ENCODE measurements at places on chromosomes 7 and 10.
A peak's percentile ranks its signal among the peaks of the same experiment; 100 is the strongest.

DNA sequence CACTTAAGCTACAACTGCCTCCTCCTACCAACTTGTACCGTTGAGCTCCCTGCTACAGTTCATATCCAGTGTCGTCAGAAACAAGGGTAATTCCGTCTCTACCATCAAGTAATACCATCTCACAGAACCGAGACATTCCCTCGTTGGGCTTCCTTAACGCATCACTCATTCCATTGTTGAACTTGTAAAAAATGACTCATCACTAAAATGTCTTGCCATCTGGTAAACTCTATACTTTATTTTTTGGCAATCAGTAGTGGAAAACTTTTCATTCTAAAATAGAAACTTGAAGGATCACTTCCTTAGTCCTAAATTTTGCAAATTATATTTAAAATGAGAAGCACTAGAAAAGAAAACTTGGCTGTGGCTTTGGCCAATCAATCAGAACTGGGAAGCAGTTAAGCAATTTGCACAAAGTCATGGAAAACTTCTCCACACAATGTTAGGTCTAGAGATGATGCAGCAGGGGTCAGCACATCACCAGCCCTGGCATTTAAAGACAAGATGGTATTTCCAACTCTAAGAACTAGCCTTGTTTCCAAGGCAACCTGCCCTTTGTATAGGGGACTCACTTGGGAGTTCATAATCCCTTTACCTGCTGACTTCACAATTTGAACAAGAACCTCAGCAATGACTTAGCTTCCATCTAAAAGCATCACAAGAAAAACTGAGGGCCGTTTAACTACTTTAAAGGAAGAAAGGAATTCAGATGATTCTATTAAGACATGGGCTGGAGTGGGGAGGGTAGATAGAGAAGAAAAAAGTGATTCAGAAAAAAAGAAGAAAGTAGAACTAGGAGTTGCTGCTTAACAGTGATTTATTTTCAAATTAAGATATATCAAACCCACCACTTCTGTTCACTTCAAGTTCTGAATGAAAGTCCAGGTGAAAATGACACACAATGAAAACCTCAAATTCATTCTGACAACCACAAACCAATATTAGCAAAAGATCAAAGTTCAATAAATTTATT is 288.1 kb downstream of the PARD3 start:
- DNase-seq = no peak

- no peak for DNase-seq
Observed at GRCh38 chr7:143456992-143457793, 13.9 kb downstream of the TAS2R60 start.

- DNase-seq = no peak
Observed at GRCh38 chr7:27247452-27248426, 5.1 kb downstream of the EVX1 start.

GRCh38 chr10:74932648-74933047 is 106.2 kb downstream of the KAT6B start:
- DNase-seq = no peak

GRCh38 chr10:34190580-34190979 is 624.5 kb downstream of the PARD3 start:
- no peak for DNase-seq

DNA sequence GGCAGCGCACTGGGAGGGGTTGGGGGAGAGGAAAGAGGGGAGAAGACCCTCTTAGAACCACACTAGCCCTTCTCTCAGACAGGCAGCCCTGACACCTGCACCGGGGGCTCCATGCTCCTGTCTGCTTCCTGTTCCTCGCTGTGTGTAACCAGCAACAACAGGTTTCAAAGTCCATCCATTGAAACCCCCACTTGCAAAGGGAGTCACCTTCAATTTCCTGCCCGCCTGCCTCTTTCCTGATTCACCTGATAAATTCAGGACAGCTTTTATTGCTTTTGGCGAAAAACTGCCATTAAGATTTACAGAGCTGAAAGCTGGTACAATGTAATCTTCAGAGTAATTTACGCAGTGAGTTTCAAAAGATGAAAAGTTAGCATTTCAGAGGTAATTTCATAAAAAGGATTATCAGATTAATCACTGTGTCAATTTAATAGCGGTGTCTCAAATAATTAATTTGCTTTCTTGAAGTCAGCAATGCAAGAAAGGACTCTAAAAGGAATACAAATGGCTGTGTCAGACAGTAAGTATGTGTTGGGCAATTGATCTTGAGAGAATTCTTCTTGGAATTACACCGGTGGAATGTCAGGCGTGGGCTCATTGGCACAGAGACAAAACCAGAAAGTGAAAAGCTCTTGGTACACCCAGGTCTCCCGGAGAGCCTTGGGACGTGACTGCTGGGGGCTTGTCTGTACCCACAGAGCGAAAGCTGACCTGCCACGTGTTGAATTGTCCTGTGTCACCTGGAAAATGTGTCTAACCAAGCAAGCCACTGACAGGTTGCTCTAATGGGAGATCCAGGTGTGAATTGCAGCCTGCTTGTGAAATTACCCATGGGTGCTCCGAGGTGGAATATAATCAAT is 60.7 kb downstream of the TMEM209 start:
- DNase-seq = no peak

DNA sequence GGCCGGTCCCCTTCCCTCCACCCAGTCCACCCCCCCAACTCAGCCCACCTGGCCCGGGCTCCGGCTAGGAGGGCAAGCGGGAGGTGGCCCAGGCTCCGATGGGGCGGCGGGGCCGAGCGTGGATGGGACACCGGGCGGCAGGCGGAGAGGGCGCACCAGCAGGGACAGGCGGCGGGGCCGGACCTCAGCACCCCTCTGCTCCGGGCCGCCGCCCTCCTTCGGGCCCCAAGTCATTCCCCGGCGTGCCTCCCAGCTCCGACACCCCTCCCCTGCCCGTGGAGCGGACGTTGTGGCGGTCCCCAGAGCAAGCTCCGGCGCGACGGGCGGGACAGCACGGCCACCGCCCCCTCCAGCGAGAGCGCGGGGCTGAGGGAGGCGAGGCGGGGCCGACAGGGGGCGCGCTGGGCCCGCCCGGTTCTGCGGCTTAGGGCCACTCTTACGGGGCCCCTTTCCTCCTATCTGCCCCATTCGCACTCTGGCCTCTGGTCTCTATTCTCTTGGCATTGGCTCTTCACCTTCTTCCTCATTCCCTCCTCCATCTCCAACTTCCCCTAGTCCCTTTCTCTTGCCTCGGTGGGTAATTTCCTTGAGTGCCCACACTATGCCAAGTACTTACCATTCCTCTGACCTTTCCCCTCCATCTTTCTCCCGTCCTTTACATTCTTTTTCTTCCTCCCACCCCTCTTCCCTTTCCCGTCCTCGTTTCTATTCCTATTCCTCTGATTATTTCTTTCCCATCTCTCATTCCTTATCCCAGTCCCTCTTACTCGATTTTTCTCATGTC is 701 bp upstream of the GBX1 start:
- DNase-seq = no peak

- DNase-seq = no peak
Observed at GRCh38 chr7:78017591-78018100, 219.1 kb downstream of the PHTF2 start.

GRCh38 chr7:825386-825785 is 6.9 kb upstream of the SUN1 start:
- no peak for DNase-seq

DNA sequence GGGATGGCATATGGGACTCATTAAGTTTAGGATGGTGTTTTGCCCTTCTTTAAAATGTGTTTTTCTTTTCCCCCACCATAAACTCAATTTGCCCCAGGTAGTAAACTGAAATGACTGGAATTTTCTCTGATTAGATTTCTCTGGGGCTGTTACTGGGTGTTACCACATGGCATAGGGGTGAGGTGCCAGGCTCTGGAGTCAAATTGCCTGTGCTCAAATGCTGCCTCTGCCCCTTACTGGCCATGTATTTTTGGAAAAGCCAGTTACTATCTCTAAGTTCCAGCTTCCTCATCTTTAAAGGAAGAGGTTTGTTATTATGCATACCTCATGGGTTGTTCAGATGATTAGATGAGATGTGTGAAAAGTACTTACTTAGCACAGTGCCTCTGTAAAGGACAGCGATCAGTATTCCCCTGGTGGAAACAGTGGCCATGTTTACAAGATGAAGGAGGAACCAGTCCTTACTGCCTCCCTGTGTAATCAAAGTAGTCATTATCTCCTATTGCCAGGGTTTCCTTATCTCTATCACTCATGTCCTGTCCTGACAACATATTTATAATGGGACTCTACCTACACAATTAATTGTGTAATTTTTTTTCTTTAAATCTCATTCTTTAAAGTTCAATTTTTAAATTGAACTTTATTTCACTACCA is 352.0 kb downstream of the KCNMA1 start:
- DNase-seq = no peak

GRCh38 chr10:124152139-124153022 is 59.0 kb upstream of the CHST15 start:
- DNase-seq = no peak

DNA sequence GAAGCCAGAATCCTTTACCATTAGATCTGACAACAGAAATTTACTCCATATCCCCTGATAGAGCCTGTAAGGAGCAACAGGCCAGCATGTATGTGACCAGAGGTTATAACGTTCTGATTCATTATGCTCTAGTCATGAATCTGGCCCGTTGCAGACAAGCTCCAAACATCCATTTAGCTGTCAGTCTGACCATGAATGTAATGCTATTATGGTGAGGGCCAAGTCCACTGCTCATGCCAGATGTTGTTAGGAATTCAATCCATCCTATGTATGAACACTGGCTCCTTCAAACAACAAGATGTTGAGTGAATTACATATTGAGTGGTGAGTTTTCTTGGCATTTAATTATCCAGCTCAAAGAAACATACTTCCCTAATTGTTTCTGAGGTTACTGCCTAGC is 610.1 kb upstream of the ANKRD30A start:
- DNase-seq = no peak

DNA sequence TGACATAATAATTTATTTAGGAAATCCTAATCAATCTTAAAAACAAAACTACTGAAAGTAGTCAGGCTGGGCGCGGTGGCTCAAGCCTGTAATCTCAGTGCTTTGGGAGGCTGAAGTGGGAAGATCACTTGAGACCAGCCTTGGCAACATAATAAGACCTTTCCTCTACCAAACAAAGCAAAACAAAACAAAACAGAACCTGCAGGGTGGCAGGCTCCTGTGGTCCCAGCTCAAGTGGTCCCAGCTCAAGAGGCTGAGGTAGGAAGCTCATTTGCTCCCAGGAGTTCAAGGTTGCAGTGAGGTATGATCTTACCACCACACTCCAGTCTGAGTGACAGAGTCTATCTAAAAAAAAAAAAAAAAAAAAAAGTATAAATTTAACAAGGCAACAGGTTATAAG is 748.0 kb downstream of the CNTNAP2 start:
- no peak for DNase-seq

- DNase-seq = peak; percentile 82
Observed at GRCh38 chr10:69645296-69646184, 15.5 kb downstream of the FAM241B start.

GRCh38 chr10:130994845-130995244 is 316.7 kb downstream of the TCERG1L start:
- DNase-seq = no peak

DNA sequence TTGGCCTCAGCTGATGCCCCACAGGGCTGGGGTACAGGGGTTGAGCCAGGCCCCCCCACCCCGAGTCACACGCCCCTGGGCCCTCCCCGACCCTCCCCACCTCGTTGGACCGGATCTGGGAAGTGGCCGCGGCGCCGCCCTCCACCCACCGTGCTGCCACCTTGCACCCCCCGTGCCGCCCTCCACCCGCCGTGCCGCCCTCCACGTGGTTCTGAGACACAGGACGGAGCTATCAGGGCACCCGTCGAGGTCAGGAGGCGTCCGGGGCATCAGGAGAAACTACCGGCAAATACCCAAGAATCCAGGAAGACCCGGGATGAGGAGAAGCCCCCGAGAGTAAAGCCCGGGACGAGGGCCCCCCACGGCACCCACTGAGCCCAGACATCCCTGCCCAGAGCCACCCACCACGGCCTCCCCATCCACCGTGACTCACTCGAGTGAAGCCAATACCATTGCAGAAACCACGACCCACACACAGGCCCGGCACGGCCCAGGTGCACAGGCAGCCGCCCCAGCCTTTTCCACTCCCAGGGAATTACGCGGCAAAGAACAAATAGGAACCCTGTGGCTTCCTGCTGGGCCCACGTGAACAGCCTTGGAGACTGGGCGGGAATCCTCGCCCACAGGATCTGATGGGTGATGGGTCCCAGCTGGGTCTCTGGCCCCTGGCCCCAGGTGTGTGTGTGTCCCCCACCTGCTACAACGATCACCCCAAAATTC is 34.0 kb downstream of the ADAP1 start:
- DNase-seq = no peak
